ENCODE measurements at places on chromosomes 5 and 9.
A peak's percentile ranks its signal among the peaks of the same experiment; 100 is the strongest.

DNA sequence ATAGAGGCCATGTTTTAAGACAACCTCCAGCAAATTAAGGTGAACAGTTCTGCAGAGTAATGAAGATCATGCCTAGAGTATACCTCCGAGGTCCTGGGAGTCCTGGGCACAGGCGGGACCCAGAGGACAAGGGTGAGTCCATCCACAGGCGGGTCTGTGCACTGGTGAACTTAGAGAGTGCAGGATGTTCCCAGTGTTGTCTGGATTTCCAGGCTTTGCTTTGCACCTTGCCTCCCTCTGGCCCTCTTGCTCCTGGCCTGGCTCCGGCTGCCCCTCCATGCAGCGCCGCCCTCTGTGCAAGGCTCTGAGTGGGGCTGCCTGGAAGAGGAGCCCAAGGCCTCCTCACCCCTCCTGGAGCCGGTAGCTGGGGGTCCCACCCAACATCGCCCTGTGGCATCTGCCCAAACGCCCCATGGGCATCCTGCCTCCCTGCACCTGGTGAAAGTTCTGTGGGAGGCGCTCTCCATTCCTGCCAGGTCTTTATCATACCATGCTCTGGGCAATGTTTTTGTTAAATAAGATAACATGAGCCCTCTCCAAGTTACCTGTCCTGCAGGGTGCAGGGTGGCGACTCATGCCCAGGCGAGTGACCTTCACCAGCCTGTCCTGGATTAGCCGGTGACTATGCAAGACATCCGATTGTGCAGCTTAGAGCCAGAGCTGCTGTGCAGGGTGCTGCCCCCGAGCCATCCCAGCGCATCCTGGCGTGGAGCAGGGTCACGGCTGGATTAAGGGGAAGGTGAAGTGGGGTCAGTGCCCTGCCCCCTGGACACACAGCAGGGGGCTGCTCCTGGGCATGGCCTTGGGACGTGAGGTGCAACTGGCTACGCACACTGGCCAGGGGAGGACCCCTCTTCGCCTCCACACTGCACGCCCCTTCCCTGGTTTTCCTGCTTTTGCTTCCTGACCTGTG is 41.3 kb upstream of the LPCAT1 start:
- DNase-seq, result no peak

DNA sequence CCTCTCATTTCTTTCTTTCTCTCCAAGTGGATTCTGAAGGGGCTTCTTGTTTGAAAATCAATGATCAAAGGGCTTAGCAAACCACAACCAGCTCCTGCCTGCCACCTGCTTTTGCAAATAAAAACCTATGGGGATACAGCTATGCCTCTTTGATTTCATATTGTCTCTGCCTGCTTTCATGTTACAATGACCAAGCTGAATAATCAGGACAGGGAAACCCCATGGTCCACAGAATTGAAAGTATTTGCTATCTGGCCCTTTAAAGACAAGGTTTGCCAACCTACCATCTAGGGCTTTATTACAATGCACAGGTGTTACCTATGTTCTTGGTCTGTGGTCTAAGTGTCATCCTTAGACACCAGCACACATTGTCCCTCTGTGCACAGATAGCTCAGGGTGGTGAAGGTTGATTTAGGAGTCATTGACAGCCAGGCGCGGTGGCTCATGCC is 28.8 kb upstream of the PLIN2 start:
- DNase-seq, result peak; percentile 95

DNA sequence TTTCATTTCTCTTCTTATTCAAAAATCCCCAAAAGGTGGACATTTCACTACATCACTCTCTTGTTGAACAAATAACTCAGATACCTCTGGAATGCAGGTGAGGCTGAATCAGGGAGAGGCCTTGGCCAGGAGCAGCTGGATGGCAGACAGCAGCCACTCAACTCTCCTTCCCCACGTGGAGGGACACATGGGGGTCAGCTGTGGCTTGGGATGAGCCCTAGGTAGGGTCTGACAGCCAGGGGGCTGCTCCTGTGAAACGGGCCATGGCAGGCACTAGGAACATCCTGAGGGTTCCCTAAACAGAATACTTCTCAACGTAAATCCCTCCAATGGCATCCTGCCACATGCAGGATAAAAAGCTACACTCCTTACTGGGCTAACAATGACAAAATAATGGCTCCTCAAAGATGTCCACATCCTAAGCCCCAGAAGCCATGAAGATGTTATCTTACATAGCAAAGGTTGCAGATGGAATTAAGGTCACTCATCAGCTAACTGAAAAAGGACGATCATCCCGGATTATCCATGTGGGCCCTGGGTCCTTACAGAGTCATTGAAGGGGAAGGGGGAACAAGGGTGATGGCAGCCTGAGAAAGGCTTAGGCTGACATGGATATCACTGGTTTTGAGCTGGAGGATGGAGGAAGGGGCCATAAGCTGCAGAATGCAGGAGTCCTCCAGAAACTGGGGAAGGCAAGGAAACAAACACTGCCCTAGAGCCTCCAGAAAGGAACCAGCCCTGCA is 31.4 kb upstream of the S1PR3 start:
- no peak for DNase-seq

DNA sequence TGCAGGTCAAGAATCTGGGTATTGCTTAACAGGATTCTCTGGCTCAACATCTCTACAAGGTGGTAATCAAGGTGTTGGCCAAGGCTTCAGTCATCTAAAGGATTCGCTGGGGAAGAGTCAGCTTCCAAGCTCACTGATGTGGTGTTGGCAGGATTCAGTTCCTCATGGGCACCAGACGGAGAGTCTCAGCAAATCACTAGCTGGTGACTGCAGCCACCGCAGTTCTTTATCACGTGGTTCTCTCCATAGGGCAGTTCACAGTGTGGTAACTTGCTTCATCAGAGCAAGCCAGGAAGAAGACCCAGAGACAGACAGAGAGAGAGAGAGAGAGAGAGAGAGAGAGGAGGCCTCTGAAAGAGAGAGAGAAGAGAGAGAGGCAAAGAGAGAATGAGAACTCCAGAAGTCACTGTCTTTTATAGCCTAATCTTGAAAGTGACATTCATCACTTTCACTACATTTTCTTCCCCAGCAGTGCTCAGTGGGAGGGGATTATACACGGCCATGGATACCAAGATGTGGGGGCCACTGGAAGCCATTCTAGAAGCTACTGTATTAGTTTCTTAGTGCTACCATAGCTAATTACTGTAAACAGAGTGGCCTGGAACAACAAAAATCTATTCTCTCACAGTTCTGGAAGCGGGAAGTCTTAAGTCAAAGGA is 109.2 kb upstream of the SMIM23 start:
- DNase-seq, result no peak

DNA sequence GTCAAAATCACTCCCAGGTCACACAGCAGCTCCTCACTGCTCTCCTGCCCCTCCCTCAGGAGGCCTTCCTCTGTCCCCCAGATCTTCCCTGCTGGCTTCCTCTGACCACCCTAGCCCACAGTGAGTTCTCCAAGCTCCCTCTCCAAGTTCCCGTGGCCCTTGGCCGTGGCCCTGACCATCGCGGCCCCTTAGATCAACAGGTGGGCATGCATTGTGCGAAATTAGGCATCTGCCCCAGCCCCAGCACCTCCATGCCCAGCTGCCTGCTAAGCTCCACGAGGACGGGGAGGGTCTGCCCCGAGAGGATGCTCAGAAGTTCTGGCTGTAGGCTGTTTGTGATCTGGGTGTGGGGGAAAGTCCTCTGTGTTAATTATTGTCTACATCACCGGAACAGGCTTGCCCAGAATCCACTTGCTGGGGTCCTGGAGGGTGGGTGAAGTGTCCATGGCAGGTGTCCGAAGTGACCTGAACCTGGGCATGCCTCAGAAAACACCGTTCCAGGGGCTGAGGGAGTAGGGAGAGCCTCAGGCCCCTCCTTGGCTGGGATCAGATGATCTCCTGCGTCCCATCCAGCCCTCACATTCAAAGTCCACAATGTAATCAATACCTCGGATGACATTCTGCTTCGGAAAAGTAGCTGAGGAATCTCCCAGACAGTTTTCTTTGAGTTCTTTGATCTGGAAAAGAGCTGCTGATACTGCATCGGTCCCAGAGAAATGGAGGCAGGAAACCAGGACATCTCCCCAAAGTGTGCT is 194.8 kb downstream of the PAX5 start:
- no peak for DNase-seq

- peak; percentile 82 for DNase-seq
These were observed 14.9 kb downstream of the SPAAR start for GRCh38 chr9:35923927-35924763.

- DNase-seq, result no peak
These were observed 9.6 kb downstream of the EPB41L4B start for GRCh38 chr9:109311286-109311685.

DNA sequence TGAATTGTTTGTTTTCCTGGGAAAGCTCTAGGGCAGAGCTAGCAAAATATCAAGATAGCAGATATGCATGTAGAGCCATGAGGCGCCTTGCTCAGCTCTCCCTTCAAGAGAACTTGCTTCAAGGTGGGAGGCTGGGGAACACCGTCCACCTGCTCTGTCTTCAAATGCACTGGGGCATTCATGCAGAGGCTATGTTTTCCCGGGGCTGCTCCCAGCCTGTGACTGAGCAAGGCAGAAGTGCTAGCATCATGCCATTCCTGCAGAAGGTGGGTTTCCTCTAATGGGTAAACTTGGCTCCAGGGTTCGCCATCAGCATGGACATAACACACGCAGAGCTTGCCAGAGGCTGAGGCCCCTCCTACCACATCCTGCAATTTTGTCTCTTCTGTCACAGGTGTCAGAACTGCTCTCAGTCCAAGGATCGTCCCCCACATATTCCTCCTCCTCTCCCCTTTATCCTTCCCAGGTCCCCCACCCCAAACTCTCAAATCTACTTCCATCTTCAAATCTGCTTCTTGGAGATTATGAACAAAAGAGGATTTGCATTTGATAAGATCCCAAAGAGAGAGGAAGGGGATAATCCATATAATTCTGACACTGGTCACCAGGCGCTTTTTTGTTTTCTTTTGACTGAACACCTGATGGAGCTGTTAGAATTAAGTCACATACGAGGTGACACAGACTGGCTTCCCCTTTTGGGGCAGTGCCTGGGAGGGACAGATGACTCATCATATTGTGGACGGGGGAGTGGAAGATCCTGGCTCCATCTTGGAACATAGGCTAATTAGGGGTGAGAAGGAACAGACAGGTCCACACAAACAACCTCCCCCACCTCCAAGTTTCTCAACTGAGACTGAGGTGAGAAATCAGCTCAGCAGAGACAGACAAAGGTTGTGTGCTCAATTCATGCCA is 85.0 kb upstream of the TAF11L2 start:
- DNase-seq, result peak; percentile 70

DNA sequence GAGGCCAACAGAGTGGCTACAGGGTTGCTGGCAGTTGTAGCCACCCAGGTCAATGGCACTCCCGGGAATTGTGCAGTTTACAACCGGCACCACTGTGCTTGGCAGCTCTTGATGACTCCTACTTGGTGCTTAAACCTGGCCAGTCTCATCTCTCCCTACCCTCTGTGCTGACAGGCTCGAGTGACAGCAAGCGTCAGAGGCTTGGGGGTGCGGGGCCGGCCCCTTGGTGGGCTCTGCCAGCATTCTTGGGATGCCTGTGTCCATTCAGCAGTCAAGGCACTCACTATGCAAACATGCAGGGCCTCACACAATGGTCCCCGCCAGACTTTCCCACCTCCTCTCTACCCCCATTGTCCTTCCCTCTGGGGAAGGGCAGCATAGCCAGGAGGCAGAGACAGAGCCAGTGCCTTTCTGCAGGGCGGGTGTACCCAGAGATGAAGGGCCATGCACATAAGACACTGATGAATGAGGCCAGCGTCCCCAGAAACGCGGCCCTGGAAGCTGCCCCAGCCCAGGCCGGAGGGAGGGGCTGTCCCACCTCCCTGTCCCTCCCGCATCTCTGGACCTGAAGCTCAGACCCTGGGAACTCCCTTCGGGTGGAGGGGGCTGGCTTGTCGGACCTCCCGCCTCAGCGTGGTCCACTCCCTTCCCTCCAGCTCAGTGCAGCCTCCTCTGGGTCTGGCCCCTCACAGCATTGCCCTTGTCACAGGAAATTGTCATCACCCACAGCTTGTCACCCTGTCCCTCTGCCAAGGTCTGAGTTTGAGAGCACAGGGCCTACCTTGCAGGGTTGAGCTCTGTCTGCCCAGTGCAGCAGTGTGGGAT is 26.4 kb upstream of the NOTCH1 start:
- peak; percentile 68 for DNase-seq

- no peak for DNase-seq
These were observed 1.6 kb downstream of the BRINP1 start for GRCh38 chr9:119367683-119368075.

- DNase-seq, result peak; percentile 72
These were observed 14.6 kb downstream of the KIF4B start for GRCh38 chr5:155027993-155028629.

- no peak for DNase-seq
These were observed 6.8 kb downstream of the UBE2R2 start for GRCh38 chr9:33823801-33824200.

GRCh38 chr9:96062031-96062430 is 186.5 kb downstream of the ERCC6L2 start:
- DNase-seq, result no peak

GRCh38 chr9:7033076-7034045 is 275.6 kb downstream of the KDM4C start:
- no peak for DNase-seq

DNA sequence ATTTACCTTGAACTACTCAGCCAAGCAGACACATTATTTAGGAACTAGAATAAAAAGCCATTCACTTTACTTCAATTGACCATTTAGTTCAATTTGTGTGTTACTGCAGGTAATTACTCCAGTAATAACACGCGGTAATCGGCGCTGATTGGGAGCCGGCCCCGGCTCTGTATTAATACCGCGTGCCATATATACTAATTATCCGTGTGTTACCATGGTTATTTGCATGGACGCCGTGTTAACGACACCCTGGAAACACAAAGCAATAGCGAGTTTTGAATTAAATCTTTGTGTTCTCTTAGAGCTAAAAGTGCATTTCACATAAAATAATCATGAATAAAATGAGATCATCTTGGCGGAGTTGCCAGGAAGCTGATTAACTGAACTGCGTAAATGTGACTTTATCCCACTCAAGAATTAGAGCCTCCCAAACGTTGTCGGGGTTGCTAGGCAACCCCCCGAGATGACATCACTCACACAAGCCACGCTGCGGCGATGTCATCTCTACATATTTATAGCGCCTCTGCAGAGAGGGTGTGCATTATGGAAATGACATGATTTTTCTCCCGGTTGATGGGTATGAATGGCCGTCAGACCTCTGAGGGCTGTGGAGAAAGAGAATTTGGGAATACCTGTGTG is 41.4 kb upstream of the RNU6ATAC start:
- DNase-seq, result no peak

DNA sequence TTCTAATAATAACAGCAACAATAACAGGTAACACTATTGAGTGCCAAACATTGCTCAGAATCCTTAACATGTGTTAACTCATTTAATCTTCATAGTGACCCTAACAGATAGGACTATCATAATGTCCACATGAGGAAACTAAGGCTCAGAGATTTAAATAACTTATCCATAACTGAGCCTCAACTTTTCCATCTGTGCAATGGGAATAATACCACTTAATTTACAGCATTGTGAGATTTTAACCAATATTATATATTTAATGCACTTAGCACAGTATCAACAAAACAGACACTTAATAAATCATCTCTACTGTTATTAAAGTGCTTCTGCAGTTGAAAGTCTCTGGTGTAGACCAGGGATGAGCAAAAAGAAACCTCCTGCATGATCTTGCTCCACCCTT is 28.2 kb downstream of the TTC39B start:
- DNase-seq, result no peak
